ENCODE measurements at places on chromosomes 4 and X.

- no peak for DNase-seq
Observed at GRCh38 chr4:73275318-73275654, 16.7 kb upstream of the ANKRD17 start.

GRCh38 chr4:139266583-139267257 lies 13.3 kb downstream of the MGARP start:
- DNase-seq, result peak; percentile 84

- DNase-seq, result peak; percentile 73
Observed at GRCh38 chrX:154718616-154719015, 32.3 kb downstream of the GAB3 start.

DNA sequence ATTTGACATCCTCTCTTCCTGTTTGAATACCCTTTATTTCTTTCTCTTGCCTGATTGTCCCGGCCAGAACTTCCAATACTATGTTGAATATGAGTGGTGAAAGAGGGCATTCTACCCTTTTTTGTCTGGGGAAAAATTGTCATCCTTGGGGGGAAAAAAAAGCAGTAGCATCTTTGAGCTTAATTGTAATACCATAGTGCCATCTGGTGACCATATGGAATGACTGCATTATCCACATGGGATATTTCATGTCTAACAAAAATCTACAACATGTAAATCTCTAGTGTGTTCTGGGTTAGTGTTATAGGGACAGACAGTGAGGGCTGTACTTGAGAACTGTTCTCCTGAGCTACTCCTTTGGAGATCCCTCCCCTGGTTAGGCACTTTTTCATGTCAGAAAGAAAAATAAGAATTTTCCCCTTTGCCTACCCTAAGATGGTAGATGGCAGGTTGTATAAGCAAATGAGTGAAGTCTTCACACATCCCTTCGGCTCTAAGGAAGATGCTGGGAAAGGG lies 26.0 kb downstream of the CAPN6 start:
- no peak for DNase-seq

DNA sequence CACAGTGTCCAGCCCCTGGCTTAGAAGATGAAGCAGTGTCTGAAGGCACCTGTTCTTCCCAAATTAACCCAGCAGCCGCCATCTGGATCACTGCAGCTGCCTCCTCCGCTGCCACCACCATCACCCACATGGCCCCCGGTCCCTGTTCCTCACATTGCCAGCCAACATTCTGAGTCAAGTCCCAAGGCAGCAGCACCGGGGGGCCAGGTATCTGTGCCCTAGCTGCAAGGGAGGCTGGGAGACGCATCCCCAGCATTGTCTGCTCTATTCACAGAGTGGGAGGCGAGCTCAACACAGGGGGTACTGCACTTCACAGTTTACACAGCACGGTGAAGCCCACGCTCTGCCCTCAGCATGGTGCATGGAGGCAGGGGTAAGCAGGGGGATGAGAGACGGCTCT lies 42.3 kb upstream of the MAN2B2 start:
- no peak for DNase-seq

DNA sequence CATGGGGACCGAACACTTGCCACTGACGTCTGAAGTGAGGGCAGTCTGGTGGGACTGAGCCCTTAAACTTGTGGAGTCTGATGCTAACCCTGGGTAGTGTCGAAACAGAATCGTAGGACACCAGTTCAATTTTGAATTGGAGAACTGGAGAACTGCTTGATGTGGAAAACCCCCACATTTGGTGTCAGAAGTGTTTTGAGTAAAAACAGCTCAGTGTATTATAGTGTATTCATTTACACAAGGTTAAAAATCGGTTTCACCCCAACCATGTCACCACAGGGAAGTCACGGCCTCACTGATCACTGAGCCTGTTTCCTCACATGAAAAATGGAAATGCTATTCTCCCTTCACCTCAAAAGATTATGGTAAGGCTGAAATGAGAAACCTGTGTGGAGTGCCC lies 21.9 kb downstream of the PIN4 start:
- DNase-seq, result no peak
